Activated effector memory CD4-positive, alpha-beta T cell treated with Interleukin-2 at 50 U/mL for 16 hours (primary cell): ENCODE measurements at places on chromosomes 7 and 10.
A peak's percentile ranks its signal among the peaks of the same experiment; 100 is the strongest.

DNA sequence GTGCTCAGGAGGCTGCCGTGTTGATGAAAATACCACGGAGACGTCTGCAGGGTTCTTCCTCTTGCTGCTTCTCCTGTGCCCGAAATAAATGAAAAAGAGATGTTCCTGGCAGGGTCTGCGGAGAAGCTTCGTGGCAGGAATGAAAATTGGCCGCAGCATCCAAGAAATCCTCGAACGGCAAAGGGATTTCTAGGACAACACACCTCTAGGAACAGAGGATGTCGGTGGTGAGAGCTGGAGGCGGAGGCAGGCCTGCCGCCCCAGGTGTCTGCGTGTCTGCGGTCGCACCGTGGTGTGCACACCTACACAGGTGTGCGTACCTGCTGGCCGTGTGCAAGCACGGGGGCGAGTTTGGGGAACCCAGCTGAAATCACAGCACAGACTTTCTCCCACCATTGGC, 43.4 kb downstream of the TMEM130 start:
- no peak for DNase-seq

DNA sequence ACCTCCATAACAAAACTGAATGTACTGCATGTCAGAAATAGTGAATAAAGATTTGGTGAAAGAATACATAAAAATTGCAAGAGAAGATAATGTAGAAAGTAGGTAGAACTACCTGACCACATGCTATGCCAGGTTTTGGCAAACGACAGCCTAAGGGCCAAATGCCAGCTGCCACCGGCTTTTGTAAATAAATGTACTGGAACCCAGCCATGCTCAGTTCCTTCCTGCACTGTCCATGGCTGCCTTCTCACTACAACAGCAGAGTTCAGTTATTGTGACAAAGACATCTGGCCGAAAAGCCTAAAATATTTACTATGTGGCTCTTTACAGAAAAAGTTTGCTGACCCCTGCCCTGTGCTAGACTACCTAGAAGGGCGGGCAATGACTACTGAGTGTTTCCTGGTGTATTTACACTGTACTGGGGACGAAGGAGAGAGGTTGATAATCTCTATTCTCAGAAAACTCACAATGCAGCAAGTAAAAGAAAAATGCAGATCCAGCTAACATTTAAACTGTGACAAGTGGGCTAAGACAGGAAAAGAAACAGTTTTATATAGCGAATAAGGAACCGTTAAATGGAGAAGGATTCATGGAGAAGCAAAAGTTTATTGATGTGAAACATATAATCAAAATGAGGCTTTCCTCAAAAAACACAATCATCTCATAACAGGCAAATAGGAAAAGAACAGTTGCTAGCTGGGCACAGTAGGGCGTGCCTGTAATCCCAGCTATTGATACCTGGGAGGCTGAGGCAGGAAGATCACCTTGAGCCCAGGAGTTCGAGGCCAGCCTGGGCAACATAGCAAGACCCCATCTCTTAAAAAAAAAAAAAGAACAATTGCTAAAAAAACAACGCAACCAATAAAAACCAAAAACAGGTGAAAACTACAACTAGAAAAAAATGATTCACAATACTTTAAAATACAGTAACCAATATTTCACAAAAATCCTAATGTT, 13.7 kb downstream of the KIN start:
- DNase-seq: no peak

GRCh38 chr10:122421054-122421625, 33.3 kb upstream of the ARMS2 start:
- DNase-seq: no peak

GRCh38 chr7:69090936-69091335, 507.3 kb upstream of the AUTS2 start:
- no peak for DNase-seq

DNA sequence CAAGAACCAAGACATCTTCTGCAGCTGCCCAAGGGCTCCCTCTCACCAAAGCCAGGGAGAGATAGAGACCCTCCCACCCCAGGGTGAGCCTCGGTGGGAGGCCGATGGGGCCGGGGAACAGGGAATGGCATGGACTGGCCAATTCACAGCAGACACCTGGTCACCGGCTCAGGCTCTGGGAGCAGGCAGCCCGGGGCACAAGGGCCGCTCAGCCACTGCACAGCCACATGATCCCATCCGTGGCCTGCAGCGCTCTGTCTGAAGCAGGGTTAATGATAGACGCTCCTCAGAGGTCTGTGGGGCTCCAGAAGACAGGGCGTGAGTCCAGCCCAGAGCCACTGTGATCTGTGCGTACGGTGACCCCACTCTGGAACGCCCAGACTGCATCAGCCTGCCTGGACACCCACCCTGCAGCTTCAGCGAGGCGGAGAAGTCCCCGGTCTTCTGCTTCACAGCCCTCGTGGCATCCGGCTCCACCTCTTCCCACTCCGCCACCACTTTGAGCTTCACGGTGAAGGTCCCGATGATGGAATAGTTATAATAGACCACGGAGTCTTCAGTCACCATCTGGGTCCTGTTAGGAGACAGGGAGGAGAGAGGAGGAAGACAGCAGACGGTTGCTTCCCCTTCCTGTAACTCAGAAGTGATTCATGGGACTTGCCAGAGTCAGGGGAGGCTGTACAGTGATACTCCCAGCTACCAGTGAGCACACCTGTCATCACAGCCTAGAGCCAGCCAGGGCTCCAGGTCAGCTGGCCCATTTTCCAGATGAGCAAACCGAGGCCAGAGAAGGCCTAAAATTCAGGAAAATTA, 14.0 kb downstream of the TMEM130 start:
- no peak for DNase-seq

- no peak for DNase-seq
Measured at GRCh38 chr7:65827366-65827765, 45.5 kb upstream of the VKORC1L1 start.

DNA sequence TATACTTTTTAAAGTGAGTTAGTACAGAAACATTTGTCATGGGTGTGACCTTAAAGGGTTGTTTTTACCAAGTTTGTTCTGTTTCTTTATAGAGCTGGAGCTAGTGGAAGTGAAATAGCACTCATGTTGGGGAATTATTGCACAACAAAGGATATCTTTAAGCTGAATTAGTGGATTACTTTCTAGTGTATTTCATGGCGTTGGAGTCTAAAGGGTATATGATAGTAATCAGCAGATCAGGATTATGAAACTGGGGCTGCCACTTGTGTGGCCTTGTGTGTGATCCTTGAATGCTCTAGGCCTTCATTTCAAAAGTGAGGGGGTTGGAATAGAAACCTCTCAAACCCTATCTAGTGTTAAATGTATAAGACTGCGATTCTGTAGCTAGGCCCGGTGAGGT, 123.6 kb downstream of the LYZL1 start:
- DNase-seq: no peak

DNA sequence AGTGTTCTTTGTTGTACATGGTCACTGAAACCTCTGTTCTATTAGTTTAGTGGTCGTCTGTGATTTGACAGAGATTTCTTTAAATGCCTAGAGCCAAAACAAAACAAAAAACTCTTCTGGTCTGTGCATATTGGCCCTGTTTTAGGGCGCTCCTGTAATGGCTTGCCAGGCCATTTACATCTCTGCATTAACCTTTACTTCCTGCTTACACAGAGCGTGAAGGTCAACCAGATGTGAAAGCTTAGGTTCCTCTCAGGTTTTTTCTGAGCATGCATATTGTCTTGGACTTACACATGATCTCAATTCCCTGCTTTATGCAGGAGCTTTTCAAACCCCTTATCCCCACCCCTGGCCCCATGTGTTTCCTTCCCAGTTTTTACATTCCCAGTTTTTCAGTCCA, 9.6 kb downstream of the ZNF37A start:
- no peak for DNase-seq

GRCh38 chr10:70565556-70566514, 36.7 kb downstream of the PRF1 start:
- DNase-seq: no peak

- DNase-seq: no peak
Measured at GRCh38 chr7:134356421-134356936, 39.7 kb upstream of the SLC35B4 start.

DNA sequence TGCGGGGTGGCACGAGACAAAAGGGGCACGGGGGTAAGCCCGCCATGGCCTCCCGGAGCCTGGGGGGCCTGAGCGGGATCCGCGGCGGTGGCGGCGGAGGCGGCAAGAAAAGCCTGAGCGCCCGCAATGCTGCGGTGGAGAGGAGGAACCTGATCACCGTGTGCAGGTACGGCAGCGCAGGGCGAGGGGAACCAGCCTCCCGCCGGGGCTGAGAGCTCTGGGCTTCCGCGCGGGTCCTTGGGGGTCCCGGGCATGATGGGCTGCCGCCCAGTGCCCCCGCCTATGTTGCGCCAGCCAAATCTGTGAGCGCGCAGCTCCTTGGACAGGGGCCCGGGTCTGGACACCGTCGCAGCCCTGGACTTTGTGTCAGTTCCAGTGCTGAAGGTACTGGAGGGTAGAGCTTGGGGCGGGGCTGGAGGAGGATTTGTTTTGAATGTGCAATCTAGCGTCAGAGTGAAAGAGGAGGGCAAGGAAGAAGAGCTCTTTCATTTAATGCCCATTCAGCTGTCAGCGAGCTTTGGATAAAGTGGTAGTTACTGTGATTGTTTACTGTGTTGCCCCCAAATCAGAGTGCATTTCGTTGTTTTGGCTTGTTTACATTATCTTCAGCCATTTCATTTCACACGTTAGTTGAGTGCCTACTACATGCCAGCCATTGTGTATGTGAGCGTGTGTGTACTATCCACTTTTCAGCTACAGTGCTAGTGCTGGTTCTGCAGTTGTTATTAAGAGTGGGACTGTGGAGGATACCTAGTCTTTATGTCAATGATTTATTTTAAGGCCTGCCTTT, 777 bp downstream of the RUNDC3B start:
- DNase-seq: peak; percentile 6

GRCh38 chr7:105985229-105985628, 22.2 kb downstream of the CDHR3 start:
- no peak for DNase-seq

GRCh38 chr10:10047426-10047825, 970.2 kb upstream of the CELF2 start:
- DNase-seq: no peak

DNA sequence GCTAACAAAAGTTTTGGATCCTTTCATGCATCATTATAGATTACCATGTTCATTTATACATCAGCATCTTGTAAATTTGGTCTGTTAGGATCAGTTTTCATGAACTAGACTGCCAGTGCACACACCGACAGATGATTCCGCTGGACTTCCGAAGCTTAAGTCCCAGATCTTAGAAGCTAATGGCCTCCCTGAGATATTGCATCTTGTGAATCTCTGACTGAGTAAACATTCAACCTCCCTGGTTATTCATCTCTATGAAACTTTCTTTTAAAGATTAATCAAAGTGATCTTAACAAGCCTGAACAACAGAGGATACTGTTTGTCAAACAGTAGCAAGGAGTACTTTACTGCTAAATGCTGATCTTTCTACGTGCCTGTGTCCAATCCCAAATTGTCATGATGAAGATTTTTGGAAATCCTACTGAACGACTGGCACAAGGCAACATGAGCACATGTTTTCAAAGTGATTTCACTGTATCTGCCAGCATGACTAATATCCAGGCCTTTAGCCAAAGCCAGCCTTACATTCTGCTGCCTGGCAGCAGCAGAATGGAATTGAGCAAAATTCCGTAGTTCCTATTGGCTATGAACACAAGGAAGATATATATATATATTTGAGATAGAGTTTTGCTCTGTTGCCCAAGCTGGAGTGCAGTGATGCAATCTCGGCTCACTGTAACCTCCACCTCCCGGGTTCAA, 91.3 kb upstream of the ANK3 start:
- no peak for DNase-seq

DNA sequence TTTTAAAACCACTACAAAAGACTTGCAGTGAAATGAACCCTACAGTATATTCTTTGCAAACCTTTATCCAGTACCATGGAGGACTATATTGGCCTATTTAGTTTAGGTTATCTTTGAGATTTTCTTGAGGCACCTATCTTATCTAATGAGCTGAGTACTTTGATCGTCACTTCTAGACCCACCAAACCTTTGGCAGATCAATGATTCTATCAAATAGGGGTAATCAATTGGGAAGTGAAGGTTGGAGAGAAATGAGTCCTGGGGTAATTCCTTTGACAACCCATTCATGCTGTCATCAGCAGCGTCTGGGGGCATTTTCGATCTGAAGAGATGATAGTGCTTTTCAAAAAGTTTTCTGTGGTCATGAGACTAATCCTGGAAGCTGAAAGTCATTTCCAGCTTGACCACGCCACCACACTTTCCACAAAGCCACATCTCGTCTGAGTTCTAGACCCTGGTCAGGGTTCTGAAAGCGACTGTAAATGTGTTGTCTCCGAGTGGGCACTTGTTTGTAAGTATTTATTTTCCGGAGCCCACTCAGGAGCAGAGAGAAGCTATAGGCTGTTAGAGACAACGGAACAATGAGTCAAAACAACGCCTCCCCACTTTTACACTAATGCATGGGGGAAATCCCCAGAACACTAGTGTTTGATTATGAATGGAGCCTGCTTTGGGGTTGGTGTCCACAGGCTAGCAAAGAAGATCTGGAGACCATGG, 4.8 kb downstream of the EGR2 start:
- no peak for DNase-seq

GRCh38 chr7:97120713-97121457, 3.4 kb downstream of the SDHAF3 start:
- DNase-seq: no peak

DNA sequence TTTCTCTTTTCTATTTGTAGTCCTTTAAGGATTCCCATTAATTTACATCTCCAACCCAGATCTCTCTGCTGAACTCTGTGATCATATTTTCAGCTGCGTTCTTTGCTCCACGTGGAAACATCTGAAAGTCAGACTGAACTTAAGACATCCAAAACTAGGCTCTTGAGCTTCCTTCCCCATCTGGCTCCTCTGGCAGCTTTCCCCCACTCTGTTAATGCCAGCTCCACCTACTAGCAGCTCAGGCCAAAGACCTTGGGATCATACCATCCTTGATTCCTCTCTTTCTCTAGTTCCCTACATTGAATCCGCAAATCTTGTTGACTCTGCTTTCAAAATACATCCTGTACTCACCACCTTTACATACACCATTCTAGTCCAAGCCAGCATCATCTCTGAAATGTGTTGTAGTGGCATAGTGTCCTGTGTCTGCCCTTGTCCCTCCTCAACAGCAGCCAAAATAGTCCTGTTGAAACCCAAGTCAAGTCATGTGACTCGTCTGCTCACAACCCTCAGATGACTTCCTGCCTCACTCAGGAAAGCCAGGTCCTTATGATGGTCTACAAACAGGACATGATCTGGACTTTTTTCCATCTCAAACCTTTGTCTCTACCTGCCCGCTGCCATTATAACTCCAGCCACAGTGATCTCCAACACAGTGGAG, 7.0 kb downstream of the REEP3 start:
- DNase-seq: no peak
